Iris pigment epithelial cell (primary cell): ENCODE measurements at places on chromosomes 13 and 19.

GRCh38 chr13:109191413-109191812, 562.0 kb downstream of the MYO16 start:
- DNase-seq = no peak

- peak; percentile 53 for DNase-seq
These were observed 11.8 kb downstream of the LRRC4B start for GRCh38 chr19:50556282-50557008.

- peak; percentile 23 for DNase-seq
These were observed 6.3 kb downstream of the TEAD2 start for GRCh38 chr19:49355909-49356353.

DNA sequence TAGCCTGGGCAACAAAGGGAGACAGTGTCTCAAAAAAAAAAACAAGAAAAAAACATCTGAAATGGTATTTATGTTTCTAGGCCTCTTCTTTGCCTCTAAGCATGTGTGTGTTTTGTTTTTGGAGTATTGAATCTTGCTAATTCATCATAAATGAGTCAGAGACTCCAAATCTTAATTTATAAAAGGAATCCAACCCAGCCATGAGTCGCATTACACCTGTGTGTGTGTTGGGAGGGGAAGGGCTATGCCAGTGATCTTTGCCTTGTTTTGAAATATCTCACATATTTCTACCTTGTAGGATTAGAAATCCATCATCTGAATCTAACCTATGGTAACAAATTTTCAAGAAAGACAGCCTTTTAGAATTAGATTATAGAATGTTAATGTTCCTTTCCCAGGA, 4.0 kb downstream of the ZNF331 start:
- no peak for DNase-seq

GRCh38 chr13:28488376-28489005, 6.4 kb downstream of the FLT1 start:
- no peak for DNase-seq

DNA sequence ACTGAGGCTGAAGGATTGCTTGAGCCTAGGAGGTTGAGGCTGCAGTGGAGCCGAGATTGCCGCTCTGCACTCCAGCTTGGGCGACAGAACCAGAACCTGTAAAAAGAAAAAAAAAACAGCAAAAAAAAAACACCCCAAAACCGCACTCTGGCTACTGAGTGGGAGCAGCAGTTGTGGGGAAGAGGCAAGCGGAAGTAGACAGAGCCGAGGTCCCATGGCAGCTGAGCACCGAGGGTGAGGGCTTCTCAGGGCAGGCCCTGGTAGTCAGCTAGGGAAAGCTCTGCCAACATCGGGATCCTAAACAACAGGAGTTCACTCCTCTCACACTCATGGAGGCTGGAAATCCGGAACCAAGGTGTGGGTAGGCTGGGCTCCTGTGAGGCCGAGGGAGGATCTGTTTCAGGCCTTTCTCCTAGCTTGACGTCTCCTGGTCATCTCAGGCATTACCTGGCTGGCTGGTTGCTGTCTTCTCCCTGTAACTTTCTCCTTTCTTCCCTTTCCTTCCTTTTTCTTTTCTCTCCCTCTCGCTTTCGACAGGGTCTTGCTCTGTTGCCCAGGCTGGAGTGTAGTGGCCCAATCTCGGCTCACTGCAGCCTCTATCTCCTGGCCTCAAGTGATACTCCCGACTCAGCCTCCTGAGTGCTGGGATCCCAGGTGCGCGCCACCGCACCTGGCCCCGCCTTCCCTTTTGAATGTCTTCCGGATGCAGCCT, 15.8 kb upstream of the LATS2 start:
- no peak for DNase-seq

- peak; percentile 15 for DNase-seq
These were observed 343.0 kb downstream of the KLF5 start for GRCh38 chr13:73401769-73402168.

- peak; percentile 54 for DNase-seq
These were observed at the start of gene FLT3 for GRCh38 chr13:28100150-28101121. Gene FLT3 (minus strand): TSS chr13:28100576. CDS start chr13:28100510, 66 bp downstream.

DNA sequence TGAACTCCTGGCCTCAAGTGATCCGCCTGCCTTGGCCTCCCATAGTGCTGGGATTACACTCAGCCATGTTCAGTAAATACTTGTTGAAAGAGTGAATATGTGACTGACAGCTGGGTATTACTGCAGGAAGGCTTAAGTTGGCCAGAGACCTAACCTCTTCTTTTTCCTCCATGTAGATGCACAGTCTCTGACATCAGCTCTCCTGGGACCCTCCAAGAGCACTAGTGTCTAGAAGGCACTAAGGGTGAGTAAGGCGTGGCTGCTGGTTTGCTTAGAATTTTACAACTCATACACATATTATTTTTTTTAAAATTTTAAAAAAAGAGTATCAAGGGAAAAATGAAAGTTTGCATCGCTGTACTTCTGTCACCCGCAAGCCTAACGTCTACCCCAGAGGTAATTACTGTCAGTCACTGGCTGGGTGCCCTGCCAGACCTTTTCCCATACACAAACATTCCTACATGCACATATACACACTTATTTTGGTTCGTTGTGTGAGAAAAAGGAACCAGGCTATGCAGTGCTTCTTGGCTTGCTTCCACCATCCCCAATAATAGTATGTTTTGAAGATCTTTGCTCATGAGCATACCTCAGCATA, 122.0 kb downstream of the SIPA1L3 start:
- DNase-seq = no peak

DNA sequence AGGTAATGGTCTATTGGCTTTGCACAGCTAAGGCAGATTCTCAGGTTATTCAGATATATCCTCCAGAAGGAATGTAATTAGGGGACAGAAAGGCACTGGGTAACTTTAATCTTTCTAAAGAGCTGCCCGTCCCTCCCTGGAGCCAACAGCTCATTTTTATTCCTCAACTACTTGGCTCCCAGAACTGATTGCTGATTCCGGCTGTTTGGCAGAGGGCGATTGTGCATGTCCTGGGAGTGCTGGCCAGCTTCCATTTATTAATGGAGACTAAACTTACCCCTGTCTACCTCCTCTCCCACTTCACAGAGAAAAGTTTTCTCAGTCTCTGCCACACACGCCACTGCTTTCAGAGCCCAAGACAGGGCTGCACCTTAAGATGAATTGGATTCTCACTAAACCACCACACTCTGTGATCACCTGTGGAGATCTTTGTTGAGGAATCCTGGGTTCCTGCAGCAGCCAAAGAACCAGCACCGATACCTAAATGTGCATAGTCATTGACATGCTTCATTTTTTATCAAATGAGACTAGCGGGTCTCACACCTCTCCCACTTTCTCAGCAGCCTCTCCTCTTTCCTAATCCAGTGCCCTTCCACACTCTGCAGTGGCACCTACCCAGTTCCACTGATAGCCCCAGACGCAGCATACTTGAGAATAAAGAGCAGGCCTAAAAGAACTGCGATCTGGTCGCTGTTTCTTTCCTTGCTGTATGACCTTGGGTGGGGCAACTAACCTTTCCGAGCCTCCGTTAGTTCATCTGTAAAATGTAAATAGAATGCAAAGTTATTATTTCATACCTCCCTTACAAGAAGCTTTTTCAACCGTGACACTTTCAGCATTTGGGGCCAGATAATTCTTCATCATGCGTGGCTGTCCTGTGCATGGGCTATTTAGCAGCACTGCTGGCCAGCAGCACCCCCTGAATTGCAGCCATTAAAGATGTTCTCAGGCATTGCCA, 648.7 kb downstream of the UQCRFS1 start:
- DNase-seq = no peak

GRCh38 chr19:58154287-58154678, 3.7 kb upstream of the ZNF329 start:
- DNase-seq = peak; percentile 65

GRCh38 chr13:113851826-113852535, 11.9 kb downstream of the GAS6 start:
- DNase-seq = no peak

DNA sequence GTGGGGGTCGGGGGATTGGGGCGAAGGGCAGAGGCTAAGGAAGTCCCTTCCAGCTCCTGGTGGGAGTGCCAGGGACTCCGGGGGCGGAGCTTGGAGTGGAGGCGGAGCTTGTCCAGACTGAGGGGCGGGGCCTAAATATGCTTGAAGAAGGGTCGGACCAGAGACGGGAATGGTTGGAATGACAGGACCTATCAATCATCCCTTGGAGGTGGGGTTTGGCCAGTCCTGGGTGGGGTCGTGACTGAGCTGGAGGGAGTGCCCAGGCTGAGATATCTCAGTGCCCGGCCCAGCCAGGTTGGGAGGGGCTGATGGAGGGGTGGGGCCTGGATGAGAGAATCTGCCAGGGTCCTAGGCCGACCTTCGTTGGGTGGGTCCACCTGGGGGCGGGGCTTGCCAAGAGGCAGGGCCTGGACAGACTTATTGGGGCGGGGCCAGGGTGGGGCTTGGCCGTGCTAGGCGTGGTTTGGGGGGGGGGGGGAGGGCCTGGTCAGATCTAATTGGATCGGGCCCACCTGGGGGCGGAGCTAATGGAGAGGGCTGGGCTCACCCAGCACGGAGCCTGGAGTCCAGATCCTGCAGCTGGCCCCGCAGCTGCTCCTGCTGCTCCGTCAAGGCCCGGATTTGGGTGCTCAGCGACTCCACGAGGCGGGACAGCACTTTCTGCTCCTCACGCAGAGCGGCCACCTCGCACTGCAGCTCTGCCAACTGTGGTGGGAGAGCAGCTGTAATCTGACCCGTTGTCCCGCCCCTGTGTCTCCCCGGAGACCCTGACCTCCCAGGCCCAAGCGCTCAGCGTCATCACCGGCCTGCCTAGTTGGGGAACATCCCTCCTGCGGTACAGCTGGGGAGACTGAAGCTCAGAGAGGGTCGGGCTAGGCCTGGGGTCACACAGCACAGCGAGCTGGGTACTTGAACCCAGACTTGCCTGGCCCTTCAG, 2.6 kb upstream of the WIZ start:
- peak; percentile 92 for DNase-seq

DNA sequence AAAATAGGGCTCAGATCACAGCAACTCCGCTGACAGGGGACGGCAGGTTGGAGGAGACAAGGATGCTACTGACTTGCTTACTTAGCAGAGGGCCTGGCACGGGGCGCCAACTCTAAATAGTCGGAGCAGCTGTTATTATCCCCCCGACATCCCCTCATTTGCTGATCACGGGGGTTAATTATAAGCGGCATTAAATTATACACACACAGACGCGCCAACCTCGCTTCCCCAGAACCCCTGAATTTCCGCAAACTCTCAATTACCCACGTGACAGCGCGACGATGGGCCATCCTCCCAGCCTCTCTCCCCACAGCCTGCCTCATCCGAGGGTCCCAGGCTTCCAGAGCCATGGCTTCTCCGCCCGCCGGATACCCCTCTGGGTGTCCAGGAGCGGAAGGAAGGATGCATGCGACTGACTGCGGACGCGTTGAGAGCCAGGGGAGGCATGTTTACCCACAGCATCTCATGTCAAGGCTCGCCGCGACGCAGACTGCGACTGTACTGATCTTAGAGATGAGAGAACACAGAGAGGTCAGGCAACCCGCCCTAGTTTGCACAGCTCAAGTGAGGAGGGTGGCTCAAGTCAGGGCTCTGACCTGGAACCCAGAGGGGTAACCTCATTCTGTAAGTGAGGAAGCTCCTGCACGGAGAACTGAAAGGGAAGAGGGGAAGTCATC, 5.7 kb downstream of the PTPRS start:
- no peak for DNase-seq

DNA sequence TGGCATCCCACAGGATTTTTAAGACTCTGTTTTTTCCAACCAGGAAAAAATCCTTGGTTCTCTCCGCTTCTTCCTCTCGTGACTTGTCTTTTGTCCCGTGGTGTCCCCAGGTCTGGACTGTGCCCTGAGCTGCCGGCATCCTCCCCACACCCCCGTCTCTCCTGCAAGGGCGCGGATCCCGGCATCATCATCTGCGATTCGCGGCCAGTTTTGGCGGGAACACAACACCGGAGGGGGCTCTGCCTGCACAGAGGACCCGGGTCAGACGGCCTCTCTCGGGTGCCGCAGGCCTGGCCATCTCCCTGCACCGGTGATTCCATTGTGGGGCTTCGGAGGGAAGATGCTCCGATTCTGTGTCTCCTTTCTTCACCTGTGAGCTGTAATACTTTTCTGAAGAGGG, 18.8 kb upstream of the GAS6 start:
- DNase-seq = no peak

DNA sequence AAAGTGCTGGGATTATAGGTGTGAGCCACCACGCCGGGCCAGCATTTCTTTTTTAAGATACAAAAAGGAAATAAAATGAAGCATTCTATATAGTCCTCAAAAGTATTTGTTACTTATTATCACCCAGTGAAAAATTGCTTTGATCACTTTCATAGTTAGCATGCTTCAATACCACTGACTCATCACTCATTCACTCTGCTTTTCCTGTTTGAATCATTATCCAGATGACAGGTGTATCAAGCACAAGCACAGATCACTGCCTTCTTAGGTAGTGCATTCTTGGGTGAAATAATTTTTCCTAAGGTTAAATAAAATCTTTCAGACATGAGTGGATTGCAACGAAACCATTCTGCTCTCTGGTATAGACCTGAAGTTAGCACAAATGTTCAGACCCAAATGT, 35.8 kb upstream of the SPART start:
- DNase-seq = peak; percentile 35

- DNase-seq = no peak
These were observed 2.2 kb downstream of the CAPS start for GRCh38 chr19:5916181-5916708.

- no peak for DNase-seq
These were observed 533 bp downstream of the TNFSF9 start for GRCh38 chr19:6531163-6531955.

DNA sequence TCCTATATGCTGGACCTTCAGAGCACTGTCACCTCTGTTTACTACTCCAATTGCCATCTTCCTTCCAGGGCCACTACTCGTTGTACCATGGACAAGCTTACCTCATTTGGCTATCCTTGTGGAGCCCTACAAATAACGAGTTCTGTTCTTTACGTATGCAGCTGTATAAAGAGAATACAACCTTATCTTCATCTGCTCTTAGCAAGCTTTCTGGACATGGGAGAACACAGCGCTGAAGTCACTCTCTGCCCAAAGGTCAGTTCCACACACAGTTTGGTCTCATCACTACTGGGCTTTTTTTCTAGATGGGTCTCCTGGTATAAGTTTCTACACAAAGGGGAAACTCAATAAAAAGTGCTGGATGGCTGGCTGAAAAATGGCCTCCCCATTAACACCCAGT, 88.9 kb downstream of the CDADC1 start:
- no peak for DNase-seq

GRCh38 chr19:47104680-47105079, 8.9 kb downstream of the ZC3H4 start:
- no peak for DNase-seq

DNA sequence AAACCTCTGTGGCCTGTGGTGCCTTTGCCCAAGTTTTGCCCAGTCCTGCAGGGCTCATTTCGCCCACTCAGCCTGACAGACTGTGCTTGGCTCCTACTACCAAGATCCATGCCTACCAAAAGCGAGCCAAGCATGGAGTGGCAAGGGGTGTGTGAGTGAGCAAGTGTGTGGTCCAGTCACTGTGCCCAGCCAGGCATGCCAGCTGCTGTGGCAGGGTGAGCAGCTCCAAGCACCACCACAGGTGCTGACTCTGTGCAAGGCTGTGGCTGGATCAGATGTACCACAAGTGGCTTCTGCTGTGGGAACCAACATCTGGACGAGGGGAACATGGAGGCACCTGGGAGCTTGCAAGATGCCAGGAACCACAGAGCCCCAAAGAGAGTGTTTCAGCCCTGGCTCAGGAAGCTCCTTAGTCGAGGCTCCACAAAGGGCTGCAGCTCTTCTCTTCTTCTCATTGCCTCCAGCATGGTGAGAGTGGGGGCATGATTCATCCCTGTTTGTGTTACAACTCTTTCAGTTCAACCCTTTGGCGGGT, 1564.2 kb upstream of the MIR17HG start:
- DNase-seq = no peak

GRCh38 chr19:48274173-48274572, 4.3 kb downstream of the ZNF114 start:
- no peak for DNase-seq
